ENCODE measurements at places on chromosomes 4 and X. TPM values are rescaled to one million over a fixed set of nuclear protein-coding genes. Genes with fewer than 3 reads are reported as not detected.

DNA sequence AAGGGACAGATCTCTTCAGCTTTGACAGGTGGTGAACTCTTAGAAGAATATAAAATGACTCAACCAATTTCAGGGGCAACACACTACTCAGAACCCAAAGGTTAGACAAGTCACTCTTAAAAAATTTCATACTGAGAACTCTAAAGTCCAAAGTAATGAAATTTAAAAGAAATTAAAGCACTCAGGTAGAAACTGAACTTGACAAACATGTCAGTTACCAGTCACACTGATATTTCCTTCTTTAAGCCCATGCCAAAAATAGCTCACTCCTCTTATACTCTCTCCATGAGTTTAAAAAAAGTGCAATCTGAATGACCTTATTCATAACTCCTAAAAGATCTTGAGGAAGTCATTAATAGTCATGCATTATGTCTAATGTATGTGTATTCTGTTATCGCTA lies 40.3 kb downstream of the AMMECR1 start:
- DNase-seq = peak; percentile 35

DNA sequence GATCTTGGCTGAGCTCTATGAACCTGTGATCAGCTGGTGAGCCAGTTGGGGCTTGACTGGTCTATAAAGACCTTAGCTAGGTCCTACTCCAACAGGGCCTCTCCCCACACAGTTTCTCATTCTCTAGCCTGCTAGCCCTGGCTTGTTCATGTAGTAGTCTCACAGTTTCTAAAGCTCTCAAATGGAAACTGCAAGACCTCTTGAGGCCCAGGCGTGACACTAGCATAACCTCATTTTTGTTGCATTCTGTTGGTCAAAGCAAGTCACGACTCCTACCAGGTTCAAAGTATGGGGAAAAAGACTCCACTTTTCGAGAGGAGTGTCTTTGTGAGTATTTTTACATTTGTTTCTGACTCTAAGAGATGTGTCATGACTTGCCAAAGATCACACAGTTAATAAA lies 50.9 kb downstream of the CEP44 start:
- no peak for DNase-seq

DNA sequence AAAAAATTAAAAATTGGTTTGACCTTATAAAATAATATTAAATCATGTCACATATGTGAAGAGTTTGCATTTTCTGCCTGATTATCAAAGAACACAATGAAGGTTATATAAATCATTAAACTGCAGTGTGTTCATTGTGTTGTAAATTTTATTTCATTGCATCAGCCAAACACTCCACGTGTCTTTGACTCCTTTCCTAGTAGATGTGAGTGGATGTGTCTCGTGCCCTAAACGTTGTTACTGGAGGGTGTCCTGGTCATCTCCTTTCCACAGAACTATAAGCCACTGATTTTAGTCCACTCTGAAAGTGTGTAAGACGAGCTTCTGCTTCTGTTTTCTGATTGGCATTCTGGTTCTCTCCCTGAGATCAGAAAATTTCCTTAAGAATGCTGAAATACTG lies 127.3 kb downstream of the NDST4 start:
- DNase-seq = no peak

GRCh38 chr4:40940756-40941155 lies 191.0 kb downstream of the NSUN7 start:
- DNase-seq = no peak

GRCh38 chr4:68951078-68951805 lies at the start of gene UGT2A3:
Gene UGT2A3 (minus strand): TSS chr4:68951804. CDS start chr4:68951760, 44 bp downstream.
- peak; percentile 11 for DNase-seq

GRCh38 chrX:119698845-119699244 lies 5.9 kb upstream of the SEPTIN6 start:
- DNase-seq = peak; percentile 52

- no peak for DNase-seq
Observed at GRCh38 chr4:76624931-76625715, 190.1 kb downstream of the SHROOM3 start.

DNA sequence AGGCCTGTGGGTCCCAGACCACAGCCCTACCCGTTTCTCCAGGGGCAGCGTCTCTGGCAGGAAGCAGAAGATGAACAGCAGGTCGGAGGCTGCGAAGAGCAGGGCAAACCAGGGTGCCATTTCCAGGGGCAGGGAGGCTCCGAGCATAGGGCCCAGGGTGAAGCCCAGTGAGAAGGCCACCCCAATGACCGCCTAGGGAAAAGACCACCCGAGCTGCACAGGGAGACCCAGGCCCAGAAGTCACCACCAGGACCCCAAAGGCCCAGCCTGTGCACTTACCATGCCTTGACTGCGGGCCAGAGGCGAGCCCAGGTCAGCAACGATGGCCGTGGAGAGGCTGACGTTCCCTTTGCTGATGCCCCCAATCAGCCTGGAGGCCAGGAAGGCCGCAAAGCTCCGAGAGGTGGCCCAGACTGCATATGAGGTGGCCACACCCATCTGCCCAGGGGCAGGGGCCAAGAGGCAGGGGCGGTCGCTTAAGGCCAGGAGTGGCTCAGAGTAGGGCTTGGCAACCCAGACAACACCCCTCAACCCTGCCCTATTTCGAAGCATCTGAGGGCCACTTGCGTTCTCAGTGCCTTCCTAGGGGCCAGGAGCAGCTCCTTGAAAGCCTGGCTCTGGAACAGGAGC lies 30.8 kb downstream of the NOP14 start:
- no peak for DNase-seq

- DNase-seq = no peak
Observed at GRCh38 chr4:154959756-154960155, 178.7 kb downstream of the RBM46 start.

GRCh38 chr4:2850966-2851798 lies 7.5 kb downstream of the ADD1 start:
- DNase-seq = peak; percentile 67

- DNase-seq = no peak
Observed at GRCh38 chr4:152747444-152747843, 32.1 kb downstream of the TIGD4 start.

DNA sequence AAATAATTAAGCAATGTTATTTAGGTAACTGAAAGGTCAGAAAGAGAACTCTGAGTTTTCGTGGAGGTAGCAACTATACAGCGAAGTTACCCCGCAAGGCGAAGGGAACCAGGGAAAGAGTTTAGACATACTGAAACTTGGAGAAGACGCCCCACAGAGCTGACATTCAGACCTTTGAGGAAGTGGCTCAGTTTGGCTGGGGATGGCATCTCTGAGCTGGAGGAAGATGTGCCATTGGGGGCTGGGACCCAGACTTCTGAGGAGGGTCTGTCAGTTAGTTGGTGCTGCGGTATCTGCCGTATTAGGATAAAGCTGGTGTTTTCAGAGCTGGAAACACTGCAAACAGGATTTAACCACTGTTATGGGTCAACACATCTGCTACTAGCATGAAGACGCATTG lies 156.6 kb downstream of the ANKRD50 start:
- DNase-seq = no peak

GRCh38 chrX:23373129-23373804 lies 38.6 kb downstream of the PTCHD1 start:
- DNase-seq = peak; percentile 84

GRCh38 chr4:158778712-158779111 lies 9.9 kb downstream of the FNIP2 start:
- DNase-seq = peak; percentile 92

- DNase-seq = no peak
Observed at GRCh38 chrX:123425471-123425870, 241.4 kb downstream of the GRIA3 start.

- DNase-seq = no peak
Observed at GRCh38 chr4:114021451-114021850, 42.0 kb upstream of the ARSJ start.

DNA sequence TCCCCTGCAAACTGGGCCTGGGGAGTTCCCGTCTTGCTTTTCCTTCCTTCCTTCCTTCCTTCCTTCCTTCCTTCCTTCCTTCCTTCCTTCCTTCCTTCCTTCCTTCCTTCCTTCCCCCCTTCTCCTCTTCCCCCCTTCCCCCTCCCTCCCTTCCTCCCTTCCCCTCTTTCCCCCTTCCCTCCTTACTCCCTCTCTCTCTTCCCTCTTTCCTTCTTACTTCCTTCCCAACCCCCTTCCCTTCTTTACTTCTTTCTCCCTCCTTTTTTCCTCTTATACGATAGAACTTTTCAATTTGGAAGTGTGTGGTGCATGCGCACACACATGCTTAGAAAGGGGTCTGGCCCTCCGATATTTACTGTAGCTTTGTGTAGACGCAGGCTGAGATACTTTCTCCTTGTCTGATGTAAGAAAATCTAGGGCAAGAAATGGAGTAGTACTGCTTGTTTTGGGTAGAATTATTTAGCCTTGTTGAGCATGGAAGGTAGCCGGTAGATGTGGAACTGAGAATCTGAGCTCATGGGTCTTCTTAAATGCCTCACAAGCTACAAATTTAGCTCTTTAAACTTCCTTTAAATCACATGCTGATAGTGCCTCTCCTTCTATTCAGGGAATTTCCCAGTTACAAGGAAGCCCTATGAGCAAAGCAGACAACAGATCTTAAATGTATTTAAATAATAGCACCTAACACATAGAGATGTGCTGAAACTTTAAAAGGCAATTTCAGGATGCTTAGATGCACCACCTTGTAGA lies 189.6 kb downstream of the GPAT3 start:
- no peak for DNase-seq

GRCh38 chrX:128518508-128518907 lies 466.3 kb upstream of the ACTRT1 start:
- no peak for DNase-seq

DNA sequence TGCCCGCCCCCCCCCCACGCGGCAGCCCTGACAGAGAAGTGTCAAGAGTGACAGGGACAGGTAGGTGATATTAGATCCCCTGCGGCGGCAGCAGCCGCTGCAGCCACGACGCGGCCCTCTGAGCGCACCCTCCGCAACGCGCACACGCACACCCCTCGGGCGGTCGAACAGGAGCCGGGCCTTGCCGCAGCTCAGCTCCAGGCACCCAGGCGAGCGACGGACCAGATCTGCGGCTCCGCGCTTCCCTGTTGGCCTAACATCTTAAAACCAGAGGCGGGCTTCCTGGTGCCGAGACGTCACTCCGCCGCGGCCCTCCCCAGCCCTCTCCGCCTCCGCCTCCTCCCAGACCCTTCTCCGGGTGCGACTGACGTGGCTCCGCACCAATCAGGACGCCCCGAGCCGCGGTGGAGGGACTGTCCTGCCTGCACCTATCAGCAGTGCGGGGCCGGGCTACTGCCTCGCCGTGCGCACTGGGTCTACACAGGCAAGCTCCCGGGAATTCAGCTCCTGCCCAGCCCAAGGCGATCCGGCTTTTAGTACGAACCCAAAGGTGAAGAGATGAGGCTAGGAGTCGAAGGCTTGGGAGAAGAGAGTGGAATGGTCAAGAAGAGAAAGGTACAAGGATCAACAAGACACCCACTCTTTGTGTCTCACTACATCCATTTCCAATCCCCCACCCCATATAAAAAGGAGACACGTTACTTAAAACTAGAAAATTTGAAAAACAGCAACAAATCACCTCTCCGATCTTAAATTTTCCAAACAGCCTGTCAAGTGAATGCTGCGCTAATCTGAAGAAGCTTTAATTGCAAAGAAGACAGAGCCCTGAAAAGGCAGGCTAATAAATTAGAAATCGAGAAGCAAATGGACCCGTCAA lies at the start of gene PITX2:
Gene PITX2, minus strand, starts transcription at position 237 of the 877 bp plus-strand sequence. CDS start 617 bp downstream, outside the sequence.
- peak; percentile 99 for DNase-seq

- no peak for DNase-seq
Observed at GRCh38 chr4:93065790-93066189, 762.0 kb downstream of the GRID2 start.

GRCh38 chr4:109574443-109574850 lies 14.4 kb downstream of the MCUB start:
- DNase-seq = peak; percentile 52

- peak; percentile 14 for DNase-seq
Observed at GRCh38 chrX:31099536-31100090, 27.8 kb upstream of the FTHL17 start.

GRCh38 chrX:46408553-46409407 lies 136.4 kb downstream of the ZNF674 start:
- peak; percentile 64 for DNase-seq

GRCh38 chr4:185002784-185003183 lies 15.5 kb upstream of the HELT start:
- no peak for DNase-seq

SASH3 gene
- total RNA-seq = not detected

PFKFB1 gene
- not detected for total RNA-seq

MAMLD1 gene
- 4.8 TPM for total RNA-seq

HSPA4L gene
- total RNA-seq = 11.3 TPM

CXCL5 gene
- total RNA-seq = not detected

FOXO4 gene
- total RNA-seq = 2.2 TPM

TTC29 gene
- total RNA-seq = 0.19 TPM

PPM1K gene
- total RNA-seq = 7.4 TPM
